Nephron progenitor cell (in vitro differentiated cells): ENCODE measurements at places on chromosomes 7 and 10.

GRCh38 chr7:47953822-47954221 is 5.6 kb upstream of the PKD1L1 start:
- no peak for DNase-seq

- no peak for DNase-seq
Observed at GRCh38 chr7:93921186-93921585, 349 bp upstream of the GNG11 start.

- no peak for DNase-seq
Observed at GRCh38 chr7:2182461-2182860, 50.3 kb downstream of the MAD1L1 start.

DNA sequence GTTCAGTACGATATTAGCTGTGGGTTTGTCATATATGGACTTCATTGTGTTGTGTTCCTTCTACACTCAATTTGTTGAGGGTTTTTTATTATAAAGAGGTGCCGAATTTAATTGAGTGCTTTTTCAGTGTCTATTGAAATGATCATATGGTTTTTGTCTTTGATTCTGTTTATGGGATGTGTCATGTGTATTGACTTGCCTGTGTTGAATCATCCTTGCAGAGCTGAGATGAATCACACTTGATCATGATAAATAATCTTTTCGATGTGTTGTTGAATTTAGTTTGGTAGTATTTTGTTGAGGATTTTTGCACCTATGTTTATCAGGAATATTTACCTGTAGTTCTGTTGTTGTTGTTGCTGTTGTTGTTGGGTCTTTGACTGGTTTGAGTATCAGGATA is 39.8 kb downstream of the ATOH7 start:
- DNase-seq, result no peak

DNA sequence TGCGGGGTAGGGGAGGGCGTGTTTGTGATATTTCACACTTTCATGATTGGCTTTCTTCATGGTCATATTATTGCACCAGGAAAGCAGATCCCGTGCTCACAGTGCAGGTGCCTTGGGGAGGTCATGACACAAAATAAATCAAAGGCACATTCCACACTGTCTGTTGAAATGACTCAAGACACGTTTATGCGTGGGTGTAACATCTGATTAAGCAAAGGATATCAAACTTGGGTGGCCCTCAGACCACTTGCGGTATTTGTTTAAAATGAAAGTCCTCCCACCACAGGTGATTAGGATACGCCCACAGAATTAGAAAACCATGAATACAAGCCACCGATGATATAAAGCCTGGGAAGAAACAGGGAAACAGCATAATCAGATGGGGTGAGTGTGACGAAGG is 51.1 kb downstream of the SVIL start:
- DNase-seq, result no peak

- DNase-seq, result no peak
Observed at GRCh38 chr7:108421720-108422331, 34.4 kb downstream of the NRCAM start.

GRCh38 chr7:105577251-105577650 is 4.0 kb downstream of the EFCAB10 start:
- no peak for DNase-seq

DNA sequence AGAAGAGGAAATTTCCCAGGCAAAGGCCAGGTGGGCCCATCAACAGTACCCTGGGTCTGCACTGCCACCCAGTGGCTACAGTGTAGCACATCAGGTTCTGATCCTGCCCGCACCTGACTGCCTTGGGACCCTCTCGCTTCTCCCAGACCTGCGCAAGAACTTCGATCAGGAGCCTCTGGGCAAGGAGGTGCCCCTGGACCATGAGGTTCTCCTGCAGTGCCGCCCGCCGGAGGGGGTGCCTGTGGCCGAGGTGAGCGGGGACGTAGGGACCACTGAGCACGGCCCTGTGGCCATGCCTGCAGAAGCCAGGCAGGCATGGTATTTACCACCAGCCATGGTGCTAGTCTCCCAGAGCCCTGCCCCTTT is 33.9 kb upstream of the SLC29A3 start:
- DNase-seq, result peak; percentile 68

GRCh38 chr10:1966712-1967376 is 229.5 kb upstream of the ADARB2 start:
- no peak for DNase-seq

- no peak for DNase-seq
Observed at GRCh38 chr7:120997882-120998474, 9.5 kb downstream of the CPED1 start.
